HFF-Myc (cell line): ENCODE measurements at places on chromosomes 7 and 10.

- no peak for DNase-seq
Measured at GRCh38 chr7:668958-669357, 57.5 kb upstream of the DNAAF5 start.

DNA sequence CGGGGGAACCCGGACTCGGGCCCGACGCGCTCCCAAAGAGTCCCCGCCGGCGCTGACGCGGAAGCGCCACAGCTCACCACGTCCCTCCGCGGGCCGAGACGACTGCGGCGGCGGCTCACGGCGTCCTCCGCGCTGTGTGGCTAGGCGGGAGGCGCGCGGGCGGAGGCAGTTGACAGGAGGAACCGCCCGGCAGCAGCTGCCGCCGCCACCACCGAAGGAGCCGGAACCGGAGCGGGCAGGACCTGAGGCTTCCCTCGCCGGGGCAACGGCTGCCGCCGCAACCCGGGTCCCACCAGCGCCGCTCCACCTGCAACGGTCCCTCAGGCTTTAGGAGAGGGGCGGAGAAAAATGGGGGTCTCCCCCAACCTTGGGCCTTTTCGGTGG, 334 bp downstream of the ZNF800 start:
- no peak for DNase-seq

GRCh38 chr10:98589007-98589406, 142.3 kb upstream of the HPS1 start:
- peak; percentile 35 for DNase-seq

DNA sequence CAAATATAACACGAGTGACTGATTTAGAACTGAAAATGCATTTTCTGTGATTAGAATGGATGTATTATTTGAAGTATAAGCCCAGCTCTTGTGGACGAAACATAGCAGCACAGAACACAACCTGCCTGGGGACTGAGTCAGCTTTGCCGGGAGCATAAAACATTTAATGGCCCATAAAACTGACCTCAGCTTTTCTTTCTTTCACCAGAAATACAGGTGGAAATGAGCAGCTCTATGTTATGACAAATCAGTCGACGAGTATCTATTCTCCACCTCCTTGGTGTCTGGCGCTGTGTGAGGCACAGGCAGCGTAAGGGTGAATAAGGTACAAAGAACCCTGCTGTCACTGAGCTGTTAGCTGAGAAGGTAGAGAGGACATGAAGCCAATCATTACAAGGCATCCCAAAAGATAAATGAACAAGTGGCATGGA, 471.6 kb upstream of the AKR1E2 start:
- DNase-seq: peak; percentile 77

GRCh38 chr10:31479752-31480151, 160.7 kb downstream of the ZEB1 start:
- no peak for DNase-seq

DNA sequence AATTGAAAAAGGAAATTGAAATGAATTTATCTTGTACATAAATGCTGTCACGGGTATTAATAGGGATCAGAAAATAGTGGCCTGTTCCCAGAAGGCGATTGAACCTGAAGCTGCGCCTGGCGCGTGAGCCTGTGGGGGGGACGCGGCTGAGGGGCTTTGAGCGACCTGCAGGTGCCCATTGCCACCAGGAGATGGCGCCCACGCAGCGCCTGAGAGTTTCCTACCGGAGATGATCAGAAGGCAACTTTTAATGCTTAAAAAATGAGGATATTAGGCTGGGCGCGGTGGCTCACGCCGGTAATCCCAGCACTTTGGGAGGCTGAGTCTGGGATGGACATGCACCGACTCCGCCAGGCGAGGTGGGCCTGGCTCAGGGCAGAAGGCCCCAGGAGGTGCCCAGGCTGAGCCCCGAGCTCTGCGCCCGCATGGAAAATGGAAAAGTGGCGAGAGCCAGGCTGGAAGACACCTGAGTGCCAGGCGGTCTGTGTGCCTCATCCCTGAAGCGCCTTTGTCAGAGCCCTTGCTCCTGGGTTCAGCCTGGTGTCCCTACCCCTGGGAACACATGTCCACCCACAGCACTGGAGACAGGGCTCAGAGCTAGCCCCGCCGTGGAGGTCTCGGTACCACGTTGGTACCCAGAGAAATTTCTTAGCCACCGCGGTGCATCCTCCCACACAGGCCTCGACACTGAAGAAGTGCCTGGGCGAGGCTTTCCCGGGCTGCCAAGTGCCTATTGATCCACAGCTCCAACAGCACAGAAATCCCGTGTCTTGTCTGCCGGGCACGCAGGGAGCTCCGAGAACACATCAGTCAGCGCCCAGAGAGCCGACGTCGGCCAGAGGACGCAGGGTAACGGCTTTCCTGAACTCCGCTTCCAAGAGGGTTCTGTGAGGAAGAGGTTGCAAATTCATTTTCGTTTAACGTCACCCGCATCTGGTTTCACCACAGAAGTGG, 117.4 kb downstream of the INPP5A start:
- peak; percentile 17 for DNase-seq

DNA sequence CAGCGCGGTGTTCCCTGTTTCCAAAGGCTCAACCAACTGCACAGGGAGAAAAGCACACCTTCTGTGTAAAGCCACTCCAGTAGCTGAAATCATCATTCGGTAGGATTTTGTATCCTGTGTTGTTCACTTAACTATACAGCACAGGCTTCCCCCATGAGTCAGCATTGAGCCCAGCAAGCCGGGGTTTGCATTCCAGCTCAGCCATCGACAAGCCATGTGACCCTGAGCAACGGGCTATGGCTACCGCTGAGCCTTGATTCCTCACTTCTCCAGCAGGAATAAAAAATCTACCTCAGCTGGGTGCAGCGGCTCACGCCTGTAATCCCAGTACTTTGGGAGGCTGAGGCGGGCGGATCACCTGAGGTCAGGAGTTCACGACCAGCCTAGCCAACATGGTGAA, 44.1 kb upstream of the ATP6V0A4 start:
- DNase-seq: peak; percentile 6

DNA sequence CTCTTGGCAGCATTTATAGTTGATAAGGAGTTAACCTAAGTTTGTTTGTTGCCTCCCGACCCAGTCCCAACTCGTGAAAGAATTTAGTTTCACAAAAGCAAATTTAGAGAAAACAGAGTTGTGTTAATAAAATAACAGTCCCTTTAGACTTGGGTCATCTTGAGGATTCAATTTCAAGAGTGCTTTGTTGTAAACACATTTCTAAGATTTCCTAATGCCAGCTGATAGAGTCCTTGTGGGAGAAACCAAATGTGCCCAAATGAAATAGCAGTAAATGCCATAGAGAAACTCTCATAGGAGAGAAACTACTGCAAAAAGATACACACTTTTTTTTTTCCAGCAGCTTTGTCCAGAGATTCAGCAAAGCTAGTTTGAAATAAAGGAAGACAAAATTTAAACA, 211.3 kb upstream of the BMPER start:
- DNase-seq: no peak

GRCh38 chr7:143280566-143280965, 4.2 kb upstream of the TMEM139 start:
- DNase-seq: no peak

GRCh38 chr10:85666102-85666501, 700.5 kb downstream of the GRID1 start:
- no peak for DNase-seq

- DNase-seq: no peak
Measured at GRCh38 chr7:100881136-100881535, 6.2 kb downstream of the SRRT start.

GRCh38 chr10:22997096-22997495, 69.2 kb downstream of the ARMC3 start:
- DNase-seq: no peak

DNA sequence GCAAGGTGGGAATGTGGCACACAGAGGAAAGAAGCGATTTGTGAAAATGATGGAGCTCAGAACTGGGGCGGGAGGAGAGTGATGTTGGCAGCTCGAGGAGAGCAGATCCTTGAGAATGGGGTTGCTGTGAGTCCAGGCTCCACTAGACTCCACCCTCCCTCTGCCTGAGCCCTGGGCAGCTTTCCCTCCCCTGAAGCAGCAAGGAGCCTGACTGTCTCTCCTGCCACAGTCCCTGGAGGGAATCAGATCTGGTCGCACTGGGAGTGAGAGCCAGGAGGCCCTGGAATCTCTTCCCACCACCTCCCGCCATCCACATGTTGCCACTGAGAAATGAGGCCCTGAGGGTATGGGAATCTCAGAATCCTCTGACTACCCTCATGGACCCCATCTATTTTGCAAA, 362.7 kb downstream of the PLXNA4 start:
- DNase-seq: no peak

DNA sequence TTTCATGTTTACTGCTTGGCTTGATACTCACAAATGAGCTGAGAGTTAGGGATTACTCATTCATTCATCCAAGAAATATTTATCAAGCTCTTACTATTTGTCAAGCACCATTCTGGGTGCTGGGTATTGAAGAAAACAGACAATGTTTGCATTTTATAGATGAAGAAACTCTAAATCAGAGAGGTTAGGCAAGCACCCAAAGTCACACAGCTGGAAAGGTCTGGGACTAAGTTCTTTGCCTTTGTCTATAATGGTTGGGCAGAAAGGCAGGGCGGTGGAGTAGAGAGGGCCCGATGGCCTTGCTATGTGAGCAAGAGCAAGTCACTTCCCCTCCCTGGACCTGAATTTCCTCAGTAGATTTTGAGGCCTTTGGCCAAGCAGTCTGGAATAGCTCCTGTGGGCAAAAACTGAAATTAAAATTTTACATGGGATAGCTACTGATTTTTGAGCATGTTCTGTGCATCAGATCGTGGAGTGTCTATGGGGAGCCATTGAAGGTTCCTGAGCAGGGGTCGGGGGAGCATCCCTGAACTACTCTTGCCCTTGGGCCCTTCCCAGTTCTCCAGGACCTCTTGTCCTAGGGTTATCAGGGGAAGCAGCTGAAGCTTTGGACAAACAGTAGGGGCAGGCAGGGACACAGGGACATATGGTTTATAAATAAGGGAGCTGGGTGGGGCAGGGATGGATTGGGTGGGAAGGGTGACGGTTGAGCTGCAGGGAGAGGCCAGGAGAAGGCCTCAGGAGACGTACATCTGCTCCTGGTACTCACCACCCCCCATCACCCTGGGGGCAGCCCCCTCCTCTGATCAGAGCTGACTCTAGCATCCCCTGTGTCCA, 23.3 kb downstream of the AQP1 start:
- no peak for DNase-seq

- no peak for DNase-seq
Measured at GRCh38 chr10:35400595-35401268, 64.4 kb downstream of the CCNY start.

DNA sequence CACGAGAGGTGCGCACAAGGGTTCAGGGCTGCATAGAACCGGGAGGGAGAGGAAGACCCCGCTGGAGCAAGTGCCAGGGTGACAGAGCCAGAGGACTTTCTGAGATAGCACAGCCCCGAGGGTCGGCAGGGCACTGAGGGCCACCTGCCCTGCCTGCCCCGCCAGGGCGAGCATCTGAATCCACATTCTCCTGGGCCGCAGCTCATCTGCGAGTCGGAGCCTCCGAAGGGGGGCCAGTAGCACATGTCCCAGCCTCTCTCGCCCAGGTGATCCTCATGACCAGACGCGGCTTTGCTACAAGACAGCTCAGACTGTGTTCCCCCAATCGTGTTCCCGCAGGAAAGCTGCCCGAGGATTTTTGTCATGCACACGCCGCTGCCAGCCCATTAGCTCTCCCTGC, 71.2 kb downstream of the ADARB2 start:
- DNase-seq: no peak

GRCh38 chr10:119686465-119687191, 35.4 kb downstream of the BAG3 start:
- DNase-seq: no peak

DNA sequence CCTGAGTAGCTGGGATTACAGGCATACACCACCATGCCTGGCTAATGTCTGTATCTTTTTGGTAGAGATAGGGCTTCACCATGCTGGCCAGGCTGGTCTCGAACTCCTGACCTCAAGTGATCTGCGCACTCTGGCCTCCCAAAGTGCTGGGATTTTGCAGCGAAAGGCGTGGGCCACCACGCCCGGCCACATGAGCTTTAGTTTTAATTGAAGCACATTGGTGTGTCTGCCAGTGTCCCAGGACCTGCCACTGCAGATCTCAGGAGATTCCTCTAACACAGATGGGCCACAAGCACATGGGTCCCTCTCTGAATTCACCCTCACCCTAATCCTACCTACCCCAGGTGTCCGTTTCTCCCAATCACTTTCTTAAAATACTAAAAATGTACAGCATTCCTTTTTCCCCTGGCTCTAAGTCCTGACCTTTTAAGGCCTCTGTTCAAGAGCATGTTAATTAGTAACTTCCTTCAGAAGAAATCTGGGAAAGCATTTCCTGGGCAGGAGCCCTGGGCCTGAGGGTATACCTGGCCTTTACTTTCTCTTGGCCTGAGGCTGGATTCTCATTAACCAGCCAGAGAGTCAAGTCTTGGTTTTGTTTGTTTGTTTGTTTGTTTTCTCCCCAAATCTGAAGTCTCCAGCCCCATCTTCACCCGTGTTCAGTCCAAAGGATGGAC, 82.6 kb downstream of the PRPF18 start:
- no peak for DNase-seq

GRCh38 chr7:7266257-7266881, 84.0 kb downstream of the C1GALT1 start:
- DNase-seq: no peak

- DNase-seq: no peak
Measured at GRCh38 chr7:90817846-90818245, 221.7 kb downstream of the CDK14 start.

GRCh38 chr7:140260352-140261104, 83.7 kb upstream of the KDM7A start:
- DNase-seq: no peak

GRCh38 chr7:3265388-3265787, 35.7 kb upstream of the SDK1 start:
- DNase-seq: no peak

GRCh38 chr10:32111585-32111984, 55.4 kb upstream of the KIF5B start:
- no peak for DNase-seq

GRCh38 chr7:13077466-13077865, 390.0 kb downstream of the ARL4A start:
- DNase-seq: no peak

DNA sequence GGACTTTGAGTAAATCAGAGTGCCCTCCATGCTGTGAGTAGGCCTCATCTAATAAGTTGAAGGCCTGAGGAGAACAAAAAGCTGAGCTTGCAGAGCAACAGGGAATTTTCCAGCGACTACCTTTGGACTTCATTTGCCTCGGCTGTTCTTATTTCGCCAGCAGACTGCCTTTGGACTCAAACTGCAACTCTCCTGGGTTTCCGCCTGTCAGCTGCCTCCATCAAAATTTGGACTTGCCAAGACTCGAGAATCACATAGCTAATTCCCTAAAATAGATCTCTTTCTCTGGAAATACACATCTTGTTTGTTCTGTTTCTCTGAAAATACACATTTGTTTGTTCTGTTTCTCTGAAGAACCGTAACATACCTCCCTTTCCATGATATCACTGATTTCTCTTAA, 93.8 kb downstream of the ITGB8 start:
- DNase-seq: no peak

DNA sequence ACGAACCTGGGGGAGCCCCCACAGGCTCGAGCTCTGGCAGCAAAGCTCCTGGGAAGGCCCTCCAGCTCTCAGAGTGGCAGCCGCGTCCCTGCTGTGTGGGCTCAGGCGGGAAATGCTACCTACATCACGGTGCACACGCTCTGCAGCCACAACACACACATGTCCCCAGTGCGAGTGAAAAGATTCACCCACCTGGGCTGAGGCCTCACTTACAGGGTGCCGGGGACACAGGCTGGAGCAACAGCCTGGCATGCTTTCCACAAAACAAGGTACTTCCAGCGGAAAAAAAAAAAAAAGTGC, 410.4 kb upstream of the FOXK1 start:
- DNase-seq: no peak

- DNase-seq: no peak
Measured at GRCh38 chr7:89023206-89023605, 227.7 kb upstream of the TEX47 start.

- DNase-seq: peak; percentile 58
Measured at GRCh38 chr10:62437696-62438095, 63.5 kb downstream of the ZNF365 start.
